NCI-H460 (cell line): ENCODE measurements at places on chromosomes 11 and 22. TPM values are rescaled to one million over a fixed set of nuclear protein-coding genes. Genes with fewer than 3 reads are reported as not detected.

The CELSR1 gene
- total RNA-seq = 7.0 and 8.7 TPM in 2 replicates

The CHRM1 gene
- total RNA-seq = not detected in 2 replicates

The GGTLC3 gene
- not detected in 2 replicates for total RNA-seq

The CARD16 gene
- total RNA-seq = not detected in 2 replicates

The WBP2NL gene
- total RNA-seq = 0.78 and 1.2 TPM in 2 replicates

The CLCF1 gene
- total RNA-seq = 4.9 and 5.3 TPM in 2 replicates

The OR4A5 gene
- total RNA-seq = not detected in 2 replicates

The OR51E2 gene
- not detected in 2 replicates for total RNA-seq

The CARS1 gene
- total RNA-seq = 77.5 and 88.1 TPM in 2 replicates

DNA sequence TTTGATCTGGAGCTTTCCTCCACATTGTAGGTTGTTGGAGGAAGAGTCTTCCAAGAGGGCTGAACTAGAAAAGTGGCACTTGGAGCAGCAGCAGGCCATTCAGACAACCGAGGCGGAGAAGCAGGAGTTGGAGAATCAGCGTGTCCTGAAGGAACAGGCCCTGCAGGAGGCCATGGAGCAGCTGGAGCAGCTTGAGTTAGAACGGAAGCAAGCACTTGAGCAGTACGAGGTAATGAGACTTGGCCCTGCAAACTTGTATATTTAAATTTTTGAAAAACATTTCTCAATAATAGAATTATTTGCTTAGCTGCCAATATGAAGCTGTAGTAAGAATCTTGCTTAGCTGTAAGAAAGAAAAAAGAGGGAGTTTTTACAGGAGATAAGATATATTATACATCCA lies 84.0 kb downstream of the SWAP70 start:
- DNase-seq = no peak

DNA sequence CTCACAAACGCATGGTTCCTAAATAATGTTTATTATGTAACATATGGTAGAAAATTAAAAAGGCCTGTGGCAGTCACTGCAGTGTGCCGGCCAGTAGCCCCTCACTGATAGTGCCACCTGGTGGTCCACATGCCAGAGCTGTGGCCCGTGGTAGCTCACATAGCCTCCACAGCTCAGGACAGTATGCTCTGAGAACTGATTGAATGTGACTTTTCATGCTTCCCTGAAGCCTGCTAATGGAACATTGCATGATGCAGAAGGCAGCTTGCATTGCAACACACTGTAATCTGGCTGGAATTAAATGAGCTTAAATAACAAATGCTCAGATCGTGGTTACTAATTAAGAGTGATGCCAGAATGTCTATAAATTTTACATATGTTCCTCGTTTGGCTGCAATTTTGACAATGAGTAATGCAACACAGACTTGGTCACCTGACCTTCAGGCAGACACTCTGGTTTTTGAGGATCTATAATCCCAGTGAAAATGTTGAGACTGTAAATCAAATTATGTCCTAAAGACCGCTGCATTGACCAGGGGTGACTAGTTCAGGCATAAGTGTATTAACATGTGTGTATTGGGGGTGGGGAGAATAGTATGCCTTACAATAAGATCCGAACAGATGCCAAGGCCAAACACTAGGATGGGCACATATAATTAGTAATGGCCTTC lies 566.4 kb downstream of the METTL15 start:
- peak; percentile 65 for DNase-seq

- no peak for DNase-seq
These were observed 86.7 kb upstream of the PRODH start for GRCh38 chr22:19022755-19023154.

DNA sequence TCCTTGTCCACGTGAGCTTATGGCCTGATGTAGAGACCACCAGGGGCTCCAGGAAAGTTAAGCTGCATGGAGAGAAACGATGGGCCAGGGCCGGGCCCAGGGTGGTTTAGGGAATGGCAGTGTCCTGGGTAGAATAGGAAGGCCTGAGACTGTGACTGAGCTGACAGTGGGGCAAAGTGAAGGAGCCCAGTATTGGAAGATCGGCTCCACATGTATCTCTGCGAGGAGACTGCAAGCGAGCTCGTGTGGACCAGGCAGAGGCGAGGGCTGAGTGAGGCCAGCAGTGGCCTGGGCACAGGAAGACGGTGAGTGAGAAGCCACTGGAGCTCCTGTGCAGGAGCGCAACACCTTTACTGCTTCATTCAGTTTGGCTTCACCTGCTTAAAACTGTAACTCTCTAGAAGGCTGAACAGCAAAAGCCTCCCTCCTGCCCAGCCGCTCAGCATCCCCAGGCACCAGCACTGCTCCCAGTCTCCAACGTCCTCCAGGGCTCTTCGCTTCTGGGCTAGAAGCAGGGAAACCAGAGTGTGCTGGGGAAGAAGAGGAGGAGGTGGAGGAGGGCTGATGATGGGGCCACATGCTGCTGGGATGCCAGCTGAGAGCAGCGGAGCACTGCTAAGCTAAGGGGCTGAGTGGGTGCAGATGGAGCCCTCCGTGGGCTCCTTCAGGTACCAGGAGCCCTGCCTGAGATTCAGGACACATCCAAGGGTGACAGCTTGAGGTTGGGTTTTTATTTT lies 13.5 kb downstream of the TCIRG1 start:
- no peak for DNase-seq

DNA sequence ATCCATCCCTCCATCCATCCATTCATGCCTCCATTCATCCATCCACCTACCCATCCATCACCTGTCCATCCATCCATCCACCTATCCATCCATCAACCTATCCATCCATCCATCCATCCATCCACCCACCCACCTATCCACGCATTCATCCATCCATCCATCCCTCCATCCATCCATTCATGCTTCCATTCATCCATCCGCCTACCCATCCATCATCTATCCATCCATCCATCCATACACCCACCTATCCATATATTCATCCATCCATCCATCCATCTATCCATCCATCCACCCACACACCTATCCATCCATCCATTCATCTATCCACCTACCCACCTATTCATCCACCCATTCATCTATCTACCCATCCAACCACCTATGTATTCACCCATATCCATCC lies 13.8 kb downstream of the PARVG start:
- DNase-seq = no peak

- DNase-seq = no peak
These were observed 42.3 kb downstream of the ARHGEF12 start for GRCh38 chr11:120378474-120378873.

GRCh38 chr22:38957046-38957770 lies at the start of gene APOBEC3A:
Gene APOBEC3A, plus strand, starts transcription at chr22:38957609. Its CDS starts 83 bp downstream, at chr22:38957692.
- DNase-seq = no peak

DNA sequence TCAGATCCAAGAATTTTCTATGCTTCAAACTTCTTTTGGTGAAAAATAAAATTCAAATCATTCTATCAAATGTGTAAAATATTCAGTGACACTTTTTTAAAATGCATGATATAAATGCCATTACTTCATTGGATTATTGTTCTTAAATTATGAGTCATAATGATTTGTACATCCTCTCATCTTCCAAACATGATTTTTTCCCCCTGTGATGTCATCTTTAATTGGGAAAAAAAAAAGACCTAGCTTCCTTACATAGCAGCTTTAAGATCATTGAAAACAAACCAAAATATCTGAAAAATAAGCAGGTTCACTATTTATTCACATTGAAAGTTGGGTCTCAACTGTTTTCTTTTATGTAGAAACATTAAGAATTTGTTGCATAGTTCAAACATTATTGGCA lies 1549.4 kb downstream of the LRRC4C start:
- no peak for DNase-seq

DNA sequence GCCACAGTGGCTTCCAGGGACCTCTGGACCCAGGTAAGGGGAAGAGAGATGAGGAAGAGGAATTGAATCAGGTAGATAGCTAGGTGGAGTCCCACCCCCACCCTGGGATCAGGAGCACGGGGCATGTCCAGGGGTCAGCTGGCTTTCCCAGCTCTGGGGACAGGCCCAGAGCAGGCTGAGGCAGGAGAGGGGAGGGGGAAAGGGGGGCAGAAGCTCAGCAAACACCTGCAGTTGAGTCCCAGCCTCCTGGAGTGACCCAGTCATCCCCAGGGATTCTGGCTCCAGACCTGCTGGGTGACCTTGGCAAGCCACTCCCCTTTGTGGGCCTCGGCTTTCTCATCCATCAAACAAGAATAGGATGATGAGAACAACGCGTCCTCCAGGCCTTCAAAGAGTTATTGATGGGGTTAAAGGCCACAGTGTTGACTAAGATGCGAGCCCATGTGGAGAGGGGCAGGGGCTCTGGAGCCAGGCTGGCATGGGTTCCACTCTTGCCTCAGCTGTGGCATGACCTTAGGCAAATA lies 16.0 kb downstream of the STARD10 start:
- DNase-seq = no peak

DNA sequence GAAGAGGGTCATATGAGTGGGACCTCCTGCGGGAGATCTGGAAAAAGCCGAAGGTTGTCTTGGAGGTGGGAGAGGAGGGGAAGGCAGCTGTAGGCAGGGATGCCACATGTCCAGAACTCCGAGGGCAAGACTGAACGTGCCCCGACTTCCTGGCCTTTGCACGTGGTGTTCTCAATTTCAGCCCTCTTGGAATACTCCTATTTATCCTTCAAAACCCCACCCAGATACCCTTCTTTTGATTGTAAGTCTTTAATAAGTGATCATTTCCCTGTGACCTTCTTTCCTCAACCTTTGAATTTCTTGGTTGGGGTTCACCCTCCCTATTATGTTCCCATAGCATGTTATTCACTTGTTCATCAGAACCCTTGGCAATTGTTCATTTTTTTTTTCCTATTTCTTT lies 95.3 kb upstream of the CRYBB3 start:
- DNase-seq = no peak

DNA sequence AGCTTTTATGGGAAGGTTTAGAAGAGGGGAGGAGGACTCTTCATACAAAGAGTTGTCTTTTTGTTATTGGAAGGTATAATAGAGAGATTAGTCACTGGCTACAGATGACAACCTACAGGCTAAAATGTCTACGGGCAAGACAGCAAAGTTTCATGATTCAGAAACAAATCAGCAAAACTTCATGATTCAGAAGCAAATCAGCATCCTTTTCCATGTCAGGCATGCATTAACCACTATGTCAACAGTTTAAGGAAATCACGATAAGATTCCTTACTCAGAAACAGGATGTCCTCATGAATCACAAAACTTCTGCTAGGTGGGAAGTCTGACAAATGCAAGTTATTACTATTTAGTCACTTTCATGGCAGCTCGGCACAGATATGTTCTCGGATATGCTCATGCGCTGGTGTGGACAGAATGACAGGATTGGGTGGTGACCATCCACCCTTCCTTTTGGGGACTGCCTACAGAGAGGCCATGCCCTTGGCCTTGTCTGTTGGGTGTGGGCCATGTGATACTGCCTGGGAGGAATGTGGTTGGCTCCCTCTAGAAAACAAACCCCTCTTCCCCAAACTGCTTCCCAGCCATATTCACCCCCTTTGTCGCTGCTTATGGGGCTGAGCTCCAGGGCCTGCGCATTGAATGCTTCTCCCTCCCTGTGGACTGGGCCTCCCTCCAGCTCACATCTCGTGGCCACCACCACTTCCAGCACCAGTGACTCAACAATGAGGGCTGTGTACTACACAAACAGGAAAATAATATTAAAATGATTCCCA lies 10.1 kb downstream of the C11orf91 start:
- peak; percentile 51 for DNase-seq

- no peak for DNase-seq
These were observed 27.9 kb downstream of the PAX6 start for GRCh38 chr11:31783252-31783651.

GRCh38 chr11:126327281-126328000 lies 23.6 kb downstream of the DCPS start:
- DNase-seq = no peak

DNA sequence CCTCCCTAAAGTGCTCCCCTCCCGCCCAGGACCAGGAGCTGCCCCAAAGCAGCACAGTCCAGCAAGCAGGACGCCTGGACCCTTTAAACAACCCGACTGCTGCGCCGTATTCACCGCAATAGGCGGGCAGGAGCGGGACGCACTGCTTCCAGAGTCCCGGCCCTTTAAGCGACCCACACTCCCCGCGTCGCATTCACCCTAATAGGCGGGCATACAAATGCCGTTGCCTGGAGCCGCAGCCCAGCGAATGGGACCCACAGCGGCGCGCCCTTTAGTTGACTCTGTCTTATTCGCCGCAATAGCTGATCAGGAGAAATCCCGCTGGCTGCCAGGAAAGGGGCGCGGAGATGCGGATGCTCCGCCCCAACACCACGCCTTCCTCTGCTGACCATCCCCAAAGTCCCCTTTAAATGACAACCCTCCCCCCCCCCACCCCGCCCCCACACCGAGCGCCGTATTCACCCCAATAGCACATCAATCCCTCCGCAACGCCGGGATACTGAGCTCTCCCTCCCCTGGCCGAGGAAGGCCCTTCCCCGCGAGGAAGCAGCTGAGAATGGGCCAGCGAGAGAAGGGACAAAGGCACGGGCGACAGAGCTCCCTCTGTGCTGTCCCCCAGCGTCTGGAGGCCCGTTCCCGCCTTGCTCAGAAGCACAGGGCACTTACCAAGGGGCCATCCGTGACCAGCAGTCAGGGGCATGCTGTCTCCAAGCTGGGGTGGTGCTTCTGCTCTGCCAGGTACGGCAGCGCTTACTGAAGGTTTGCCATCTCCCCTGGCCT lies 4.7 kb downstream of the OSBPL5 start:
- DNase-seq = peak; percentile 28

DNA sequence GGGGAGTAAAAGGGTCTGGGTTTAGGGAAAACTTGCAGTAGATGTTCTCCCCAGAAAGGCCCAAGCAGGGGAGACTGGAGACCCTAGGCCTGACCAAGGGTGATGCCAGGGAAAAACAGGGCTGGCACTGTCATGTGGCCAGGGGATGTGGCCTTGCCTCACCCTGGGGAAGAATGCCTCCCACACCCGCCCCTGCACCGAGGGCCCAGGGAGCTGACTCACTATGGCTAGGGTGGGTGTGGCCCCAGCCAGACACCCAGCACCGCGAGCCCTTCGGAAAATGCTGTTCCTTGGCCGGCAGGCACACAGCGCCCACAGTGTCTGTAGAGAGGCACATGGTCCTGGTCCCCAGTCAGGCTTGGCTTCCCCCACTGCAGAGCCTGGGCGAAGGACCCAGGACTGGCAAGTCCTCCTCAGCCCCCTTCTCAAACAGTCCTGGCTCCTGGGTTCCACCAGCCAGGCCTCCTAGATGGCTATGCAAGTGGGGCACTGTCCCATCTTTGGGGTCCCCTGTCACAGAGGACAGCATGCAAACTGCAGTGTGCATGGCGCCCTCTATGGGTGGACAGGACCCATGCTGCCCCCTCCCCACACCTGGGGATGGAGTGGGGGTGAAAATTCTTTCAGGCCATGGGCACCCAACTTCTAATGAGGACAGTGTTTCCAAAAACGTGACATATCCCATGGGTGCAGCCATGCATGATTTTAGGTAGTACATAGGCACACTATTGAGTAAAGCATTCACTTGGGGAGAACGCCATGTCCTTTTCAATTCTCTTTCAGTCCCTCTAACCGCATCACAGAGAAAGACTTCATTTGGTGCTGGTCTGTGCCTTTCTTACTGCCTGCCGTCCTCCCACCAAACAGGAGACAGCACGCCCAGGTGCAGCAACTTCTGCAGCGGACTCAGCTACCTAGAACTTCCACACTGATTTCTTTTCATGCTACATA lies 15.2 kb downstream of the TMPRSS5 start:
- peak; percentile 67 for DNase-seq
